Myocyte (in vitro differentiated cells): ENCODE measurements at places on chromosomes 3 and 15. TPM values are rescaled to one million over a fixed set of nuclear protein-coding genes. Genes with fewer than 3 reads are reported as not detected.

DNA sequence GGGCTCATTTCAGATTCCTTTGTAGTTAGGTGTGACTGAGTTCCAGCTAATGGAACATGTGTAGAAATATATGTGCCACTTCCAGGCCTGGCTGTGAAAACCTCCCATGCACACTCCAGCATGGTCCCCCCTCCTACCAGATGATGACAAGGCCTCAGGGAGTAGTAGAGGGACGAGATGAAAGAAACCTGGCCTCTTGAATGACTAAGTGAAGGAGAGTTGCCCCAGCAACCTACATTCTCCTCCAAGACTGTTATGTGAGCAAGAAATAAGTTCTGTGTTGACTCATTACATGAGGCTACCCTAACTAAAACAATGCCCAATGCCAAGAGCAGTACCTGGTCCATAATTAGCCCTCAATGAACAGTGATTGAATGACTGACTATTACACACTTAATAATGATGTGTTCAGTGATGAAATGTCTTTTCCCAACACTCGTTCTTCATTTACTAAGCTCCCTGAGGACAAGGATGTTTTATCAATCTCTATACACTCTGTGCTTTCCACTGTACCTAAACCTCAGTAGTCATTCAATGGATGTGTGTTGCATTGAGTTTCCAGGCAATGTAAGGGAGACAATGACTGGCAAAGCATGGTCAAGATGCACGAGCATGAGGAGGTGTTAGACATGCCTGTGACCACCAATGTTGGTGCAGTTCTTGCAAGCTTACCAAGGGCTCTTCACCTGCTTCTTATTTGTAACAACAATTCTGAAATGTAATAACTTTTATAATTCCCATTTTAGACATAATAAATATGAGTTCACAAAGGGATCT, 62.0 kb upstream of the BCL6 start:
- no peak for DNase-seq

DNA sequence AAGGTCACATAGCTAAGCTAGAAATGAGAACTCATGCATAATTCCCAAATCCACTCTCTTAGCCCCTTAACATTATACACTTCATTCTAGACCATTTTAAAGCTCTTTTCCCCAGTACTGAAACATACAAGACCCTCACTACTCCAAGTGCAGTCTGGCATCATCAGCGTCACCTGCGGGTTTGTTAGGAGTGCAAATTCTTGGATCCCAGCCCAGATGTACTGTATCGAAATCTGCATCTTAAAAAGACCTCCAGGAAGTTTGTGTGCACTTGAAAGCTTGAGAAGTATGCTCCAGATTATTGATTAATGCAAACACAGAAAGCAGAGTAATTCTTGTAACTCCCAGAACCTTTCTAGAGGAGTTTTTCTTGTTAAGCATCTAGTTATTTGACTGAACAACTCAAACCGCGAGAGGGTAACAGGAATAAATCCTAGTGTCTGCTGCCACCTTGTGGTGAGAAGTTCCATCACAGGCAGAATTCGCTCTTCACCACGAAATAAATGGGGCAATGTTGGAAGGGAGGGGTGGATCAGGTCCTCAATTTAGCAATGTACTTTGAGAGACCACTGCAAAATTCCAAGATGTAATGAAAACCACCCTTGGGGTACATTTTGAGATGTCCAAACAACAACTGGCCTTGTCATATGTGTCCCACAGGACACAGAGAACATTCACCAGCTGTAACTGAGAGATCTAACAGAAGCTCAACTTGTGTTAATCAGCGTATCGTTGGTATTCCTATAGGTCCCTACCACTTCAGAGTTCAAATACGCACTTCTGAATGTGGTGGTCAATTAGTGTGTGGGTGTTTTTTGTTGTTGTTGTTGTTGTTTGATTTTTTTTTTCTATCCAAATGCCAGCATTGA, 583 bp upstream of the C3orf49 start:
- DNase-seq, result peak; percentile 72

GP9 gene
- not detected in 2 replicates for total RNA-seq

RARRES1 gene
- total RNA-seq, result not detected in 2 replicates

DNA sequence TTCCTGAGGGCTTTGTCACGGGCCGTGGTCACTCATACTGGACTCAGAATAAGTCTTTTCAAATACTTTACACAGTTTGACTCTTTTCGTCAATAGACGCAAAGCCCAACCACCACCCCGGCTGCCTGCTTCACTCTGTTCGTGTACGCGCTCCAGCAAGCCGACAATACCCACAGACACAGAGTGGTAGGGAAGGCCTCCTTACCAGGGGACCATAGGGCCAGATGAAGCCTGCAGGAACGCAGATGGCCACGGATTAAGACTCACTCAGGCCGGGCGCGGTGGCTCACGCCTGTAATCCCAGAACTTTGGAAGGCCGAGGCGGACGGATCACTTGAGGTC, 29.7 kb downstream of the EFCAB12 start:
- peak; percentile 21 for DNase-seq

DNA sequence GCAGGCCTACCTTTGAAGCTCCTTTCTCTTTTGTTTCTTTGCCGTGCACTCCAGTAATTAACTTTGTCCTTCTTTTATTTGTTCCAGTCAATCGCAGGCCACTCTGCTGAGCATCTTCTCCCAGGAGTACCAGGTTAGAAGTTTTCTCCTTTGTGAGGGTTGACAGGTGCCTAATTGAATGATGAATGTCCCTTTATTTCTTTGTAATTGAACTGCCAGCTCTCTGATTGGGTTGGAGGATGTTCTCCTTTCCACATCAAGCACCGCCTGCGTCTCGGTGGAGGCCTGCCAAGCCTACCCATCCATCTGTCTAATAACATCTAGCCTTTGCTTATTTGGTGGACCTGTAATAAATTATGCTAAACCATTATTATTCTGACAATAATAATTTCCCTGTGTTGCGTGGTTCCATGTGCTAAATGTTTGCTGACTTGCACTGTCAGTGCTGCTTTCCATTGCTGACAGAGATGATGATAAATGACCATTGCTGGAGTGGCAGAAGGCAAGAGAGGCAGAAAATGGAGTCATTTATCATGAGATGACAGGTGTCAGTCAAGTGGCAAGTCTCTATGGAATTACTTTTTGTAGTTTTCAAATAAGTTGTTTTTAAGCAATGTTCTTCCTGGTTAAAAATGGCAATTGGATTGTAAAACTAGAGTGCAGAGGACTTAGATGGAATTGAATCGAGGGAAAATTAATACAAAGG, 64.9 kb downstream of the CDIN1 start:
- no peak for DNase-seq
